ENCODE measurements at places on chromosomes 16 and 17.

DNA sequence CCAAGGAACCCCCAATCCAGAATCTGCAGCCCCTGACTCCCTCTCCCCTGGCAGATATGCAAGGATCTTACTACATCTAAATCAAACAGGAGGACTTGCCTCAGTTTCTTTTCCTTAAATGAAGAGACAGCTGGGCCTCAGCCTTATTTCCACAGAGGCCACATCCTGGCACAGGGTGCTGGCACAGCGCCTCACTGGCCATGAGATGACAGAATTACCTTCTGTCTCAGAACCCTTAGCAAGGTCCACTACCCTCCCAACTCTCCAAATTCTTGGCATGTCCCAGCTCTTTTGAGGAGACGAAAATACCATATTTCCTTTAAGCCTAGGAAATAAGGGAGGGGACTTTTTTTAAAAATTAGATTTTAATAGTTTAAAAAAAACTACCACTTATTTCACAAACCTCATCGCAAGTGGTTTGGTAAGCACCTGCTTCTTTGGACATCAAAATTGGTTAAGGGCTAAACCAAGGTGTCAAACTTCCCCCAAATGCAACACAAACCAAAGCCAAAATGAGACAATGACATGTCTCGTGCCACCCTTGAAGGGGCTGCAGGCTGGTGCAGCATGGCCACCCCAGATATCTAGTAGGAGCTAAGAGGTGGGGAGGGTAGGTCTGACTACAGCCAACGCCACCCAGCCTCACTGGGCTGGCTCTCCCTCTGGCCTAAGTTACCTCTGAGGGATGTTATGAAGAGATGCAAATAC lies 25.3 kb downstream of the FAM117A start:
- no peak for DNase-seq

GRCh38 chr17:13518261-13519000 lies 83.3 kb downstream of the HS3ST3A1 start:
- no peak for DNase-seq

DNA sequence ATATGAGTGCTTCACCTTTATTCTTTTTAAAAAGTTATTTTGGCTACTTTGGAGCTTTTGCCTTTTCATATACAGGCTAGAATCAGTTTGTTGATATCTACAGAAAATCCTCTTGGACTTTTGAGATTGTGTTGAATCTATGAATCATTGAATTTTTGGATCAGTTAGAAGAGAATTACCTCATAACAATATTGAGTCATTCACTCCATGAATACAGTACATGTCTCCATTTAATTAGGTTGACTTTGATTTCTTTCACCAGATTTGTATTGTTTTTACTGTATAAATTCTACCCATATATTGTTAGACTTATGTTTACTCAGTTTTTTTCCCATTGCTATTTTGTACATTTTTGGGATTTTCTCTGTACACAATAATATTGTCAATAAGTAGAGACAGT lies 54.4 kb downstream of the TAOK1 start:
- DNase-seq = no peak

GRCh38 chr16:51822471-51822870 lies 671.4 kb upstream of the SALL1 start:
- DNase-seq = no peak

- no peak for DNase-seq
Measured at GRCh38 chr16:86620184-86620583, 41.8 kb downstream of the FOXL1 start.

GRCh38 chr16:29862383-29862883 lies 593 bp downstream of the CDIPT start:
- DNase-seq = no peak

GRCh38 chr17:31568539-31568938 lies 177.1 kb downstream of the RAB11FIP4 start:
- DNase-seq = no peak

DNA sequence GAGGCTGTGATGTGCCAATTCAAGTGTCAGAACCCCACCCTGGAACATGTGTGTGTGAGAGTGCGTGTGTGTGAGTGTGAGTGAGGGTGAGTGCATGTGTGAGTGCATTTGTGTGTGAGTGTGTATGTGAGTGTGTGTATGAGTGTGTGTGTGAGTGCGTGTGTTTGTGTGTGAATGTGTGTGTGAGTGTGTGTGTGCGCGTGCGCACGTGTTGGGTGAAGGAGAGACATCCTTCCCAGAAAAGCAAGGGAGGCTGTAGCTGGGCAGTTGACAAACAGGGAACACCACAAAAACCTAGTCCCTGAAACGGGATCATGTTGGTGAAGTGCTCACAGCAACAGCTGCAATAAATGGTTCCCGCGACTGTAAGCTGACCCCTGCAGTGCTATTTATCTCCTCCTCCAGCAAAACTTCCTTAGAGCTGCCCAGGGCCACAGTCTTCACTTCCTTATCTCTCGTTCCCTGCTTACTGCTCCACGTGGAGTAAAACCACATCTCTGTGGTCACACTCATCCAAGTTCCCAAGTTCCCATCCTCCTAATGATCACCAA lies 40.1 kb upstream of the RPL38 start:
- DNase-seq = no peak

DNA sequence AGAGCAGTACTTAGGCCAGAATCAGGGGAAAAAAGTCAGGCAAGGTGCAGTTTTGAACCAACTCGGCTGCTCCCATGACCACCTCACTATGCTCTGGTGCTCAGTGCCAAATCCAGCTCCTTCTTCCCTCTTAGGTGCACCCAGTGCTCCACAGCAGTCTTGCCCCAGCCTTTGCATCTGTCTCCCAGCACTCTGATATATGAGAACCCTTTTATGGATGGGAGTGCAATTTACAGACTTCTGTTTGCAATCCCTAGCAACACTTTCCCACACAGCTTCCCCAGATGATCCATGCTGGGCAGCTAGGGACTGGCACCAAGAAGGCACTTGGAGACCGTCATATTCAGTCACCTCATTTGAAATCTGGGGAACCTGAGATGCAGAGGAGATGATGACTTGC lies 267.9 kb upstream of the CCL2 start:
- DNase-seq = no peak

DNA sequence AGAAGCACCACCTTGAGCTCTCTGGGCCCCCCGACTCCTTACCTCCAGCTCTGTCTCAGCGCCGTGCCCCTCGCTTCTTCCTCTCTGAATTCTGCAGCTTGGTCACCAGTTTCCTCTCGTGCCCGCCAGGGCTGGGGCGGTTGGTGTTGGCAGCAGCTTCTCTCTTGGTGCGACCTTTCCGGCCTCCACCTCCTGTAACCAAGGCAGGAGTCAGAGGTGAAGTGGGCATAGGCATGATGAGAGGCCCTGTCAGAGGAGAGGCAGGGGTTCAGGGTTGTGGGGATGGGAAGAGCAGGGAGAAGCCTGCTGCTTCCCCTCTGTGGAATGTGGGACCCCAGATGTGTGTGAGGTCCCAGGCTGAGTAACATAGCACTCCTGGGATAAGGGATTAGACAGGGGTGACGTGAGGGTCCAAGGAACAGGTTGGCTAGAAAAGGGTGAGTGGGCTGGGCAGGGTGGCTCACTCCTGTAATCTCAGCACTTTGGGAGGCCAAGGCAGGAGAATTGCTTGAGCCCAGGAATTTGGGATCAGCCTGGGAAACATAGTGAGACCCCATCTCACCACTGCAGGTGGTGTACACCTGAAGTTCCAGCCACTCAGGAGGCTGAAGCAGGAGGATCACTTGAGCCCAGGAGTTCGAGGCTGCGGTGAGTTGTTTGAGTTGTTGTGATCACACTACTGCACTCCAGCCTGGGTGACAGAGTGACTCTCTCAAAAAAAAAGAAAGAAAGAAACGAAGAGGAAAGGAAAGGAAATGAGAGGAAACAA lies 626 bp downstream of the NUPR1 start:
- DNase-seq = no peak

DNA sequence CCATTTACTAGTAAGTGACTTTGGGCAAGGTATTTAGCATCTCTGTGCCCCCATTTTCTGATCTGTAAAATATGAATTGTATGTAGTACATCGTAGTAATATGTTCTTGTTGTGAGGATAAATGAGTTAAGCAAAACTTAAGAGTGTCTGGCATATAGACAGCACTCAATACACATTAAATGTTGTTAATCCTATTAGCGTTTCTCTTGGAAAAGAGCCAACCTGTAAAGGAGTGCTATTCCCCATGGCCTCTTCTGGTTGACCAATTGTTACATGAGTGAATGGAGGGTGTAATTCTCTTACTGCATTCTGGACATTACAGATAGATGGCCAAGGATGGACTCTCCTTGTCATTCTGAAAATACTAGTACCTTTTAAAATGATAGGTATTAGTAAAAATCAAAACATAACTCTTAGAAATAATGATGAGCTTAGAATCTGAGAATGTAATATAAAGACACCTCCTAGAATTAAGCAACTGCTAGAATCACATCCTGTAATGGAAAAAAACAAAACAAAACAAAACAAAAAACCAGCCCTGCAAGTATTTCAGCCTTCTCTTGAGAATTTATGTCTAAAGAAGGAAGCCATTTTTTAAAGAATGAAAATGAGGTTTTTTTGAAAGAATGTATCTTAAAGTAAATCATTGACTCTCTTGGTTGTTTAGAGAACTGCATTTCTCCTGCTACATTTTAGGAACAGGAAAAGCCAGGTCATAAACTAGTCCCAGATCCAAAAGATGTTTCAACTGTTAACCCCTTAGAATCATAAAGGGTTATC lies 30.5 kb downstream of the IQCK start:
- no peak for DNase-seq

DNA sequence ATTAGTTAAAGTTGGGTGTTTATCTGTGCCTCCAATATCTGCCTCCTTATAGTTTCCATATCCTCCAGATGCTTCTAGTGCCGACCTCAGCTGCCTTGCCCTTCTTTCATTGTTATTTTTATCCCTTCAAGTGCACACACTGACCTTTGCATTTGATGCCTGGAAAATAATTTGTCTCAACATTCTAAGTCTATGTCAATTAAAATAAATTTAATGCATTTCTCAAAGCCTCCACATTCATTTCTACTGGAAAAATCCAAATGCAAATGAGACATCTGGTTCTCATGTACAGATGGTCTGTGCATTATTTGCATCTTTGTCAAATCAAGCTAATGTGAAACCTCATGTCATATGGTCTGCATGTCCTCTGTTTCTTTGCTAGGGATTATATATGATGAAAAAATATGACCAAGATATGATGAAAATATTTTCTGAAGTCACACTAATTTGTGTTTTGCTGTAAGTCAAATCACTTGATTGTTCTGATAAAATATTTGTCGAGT lies 61.4 kb downstream of the TMEM100 start:
- DNase-seq = no peak

- no peak for DNase-seq
Measured at GRCh38 chr16:55439101-55439690, 39.8 kb upstream of the MMP2 start.

DNA sequence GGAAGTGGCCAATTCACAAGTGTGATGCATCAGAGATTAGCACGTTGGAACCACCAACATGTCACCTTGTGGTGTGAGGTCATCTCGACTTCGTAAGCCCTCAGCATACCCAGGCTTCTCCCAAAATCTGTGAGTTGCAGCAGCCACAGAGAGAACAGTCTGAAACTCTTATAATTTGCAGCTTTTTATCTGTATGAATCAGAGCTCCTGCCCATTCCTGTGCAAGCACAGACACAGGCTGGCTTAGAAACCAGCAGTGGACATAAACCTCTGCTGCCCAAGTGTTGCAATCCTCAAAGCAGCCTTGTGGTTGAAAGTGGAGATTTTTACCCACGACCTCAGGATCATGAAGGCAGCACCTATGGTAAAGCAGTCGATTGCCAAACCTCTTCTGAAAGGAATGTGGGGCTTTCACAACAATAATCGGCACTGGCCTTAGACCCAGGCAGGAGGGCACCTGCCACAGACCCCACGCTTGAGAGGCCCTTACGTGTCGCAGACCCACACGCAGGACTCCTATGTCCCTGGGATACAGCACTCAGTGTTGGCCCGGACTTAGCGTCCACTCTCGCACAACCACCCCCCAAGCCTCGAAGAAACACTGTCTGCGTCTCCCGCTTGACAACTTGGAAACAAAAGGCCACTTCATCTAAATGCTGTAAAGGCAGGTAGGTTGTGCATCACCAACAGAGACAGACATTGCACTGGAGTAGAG lies 24.5 kb upstream of the OSGIN1 start:
- DNase-seq = no peak

DNA sequence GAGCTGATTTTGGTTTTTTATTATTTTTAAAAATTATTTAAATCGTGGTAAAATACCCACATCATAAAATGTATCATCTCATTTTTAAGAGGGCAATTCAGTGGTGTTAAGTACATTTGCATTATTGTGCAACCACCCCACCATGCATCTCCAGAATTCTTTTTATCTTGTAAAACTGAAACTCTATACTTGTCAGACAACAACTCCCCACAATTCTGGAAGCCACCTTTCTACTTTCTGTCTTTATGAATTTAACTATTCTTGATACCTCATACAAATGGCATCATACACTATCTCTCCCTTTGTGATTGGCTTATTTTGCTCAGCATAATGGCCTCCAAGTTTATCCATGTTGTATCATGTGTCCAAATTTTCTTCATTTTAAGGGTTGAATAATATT lies 97.9 kb downstream of the HS3ST3B1 start:
- DNase-seq = no peak

Measured in stimulated activated CD4-positive, alpha-beta T cell treated with anti-CD3 and anti-CD28 coated beads, Interleukin-2, amount 100 ng/mL, for 48 hours (primary cell).